Activated naive CD8-positive, alpha-beta T cell treated with anti-CD3 and anti-CD28 coated beads, Interleukin-2, amount 50 U/mL, for 24 hours (primary cell): ENCODE measurements at places on chromosomes 7 and 10.
A peak's percentile ranks its signal among the peaks of the same experiment; 100 is the strongest.

DNA sequence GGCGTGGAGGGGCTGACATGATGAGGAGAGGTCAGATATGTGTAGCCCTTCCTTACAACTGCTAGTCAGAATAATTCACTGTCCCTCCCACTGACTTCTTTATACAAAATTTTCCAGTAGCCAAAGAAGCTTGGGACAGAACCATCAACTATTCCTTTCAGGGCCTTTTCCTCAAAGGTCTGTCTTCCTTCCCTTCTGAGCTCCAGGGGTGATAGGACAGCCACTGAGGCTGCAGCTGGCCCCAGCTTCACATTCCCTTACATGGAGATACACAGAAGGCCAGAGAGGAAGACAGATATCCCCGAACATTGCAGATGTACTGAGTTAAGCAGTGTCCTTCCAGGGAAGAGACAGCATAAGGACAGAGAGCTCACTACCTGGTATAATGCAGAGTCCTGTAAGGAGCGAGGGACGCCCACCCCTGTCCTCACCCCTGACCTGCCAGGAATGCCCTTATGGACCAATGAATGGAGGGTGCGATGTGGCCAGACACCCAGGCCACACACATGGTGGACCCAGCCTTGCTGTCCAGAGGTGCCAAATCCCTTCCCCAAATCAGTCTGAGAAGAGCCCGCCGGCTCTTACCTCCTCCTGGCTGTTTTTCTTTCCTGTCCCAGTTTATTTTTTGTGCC, 754.7 kb downstream of the GRID1 start:
- no peak for DNase-seq

DNA sequence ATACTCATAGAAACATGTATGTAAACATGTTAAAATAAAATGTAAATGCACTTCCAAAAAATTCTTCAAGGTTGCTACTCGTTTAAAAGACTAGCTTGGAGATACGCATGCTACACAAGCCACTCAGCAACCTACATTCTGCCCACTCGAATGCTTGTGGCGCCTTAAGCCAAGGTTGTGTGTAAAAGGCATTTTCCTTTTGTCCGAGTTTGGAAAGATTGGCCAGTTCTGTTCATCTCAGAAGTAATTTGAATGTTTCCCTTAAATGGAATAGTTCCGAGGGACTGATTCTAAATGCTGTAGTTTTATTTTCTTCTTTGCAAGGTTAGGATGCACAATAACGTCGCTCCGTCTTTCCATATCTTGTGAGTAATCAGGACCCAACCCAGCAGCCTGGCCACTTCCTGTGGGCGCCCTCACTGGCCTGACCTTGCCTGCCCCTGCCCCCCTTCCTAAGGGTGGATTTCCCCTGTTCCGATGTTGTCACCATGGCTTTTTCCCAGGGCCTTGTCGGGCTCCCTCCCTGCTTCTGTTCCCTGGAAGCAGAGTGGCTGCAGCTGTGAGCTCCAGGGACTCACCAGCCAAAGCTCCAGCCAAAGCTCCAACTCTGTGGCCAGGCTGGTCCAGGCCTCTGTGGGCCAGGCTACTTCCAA, 70.6 kb downstream of the PTPRE start:
- peak; percentile 23 for DNase-seq

GRCh38 chr10:46006219-46006618, 24.2 kb downstream of the NCOA4 start:
- DNase-seq: no peak

DNA sequence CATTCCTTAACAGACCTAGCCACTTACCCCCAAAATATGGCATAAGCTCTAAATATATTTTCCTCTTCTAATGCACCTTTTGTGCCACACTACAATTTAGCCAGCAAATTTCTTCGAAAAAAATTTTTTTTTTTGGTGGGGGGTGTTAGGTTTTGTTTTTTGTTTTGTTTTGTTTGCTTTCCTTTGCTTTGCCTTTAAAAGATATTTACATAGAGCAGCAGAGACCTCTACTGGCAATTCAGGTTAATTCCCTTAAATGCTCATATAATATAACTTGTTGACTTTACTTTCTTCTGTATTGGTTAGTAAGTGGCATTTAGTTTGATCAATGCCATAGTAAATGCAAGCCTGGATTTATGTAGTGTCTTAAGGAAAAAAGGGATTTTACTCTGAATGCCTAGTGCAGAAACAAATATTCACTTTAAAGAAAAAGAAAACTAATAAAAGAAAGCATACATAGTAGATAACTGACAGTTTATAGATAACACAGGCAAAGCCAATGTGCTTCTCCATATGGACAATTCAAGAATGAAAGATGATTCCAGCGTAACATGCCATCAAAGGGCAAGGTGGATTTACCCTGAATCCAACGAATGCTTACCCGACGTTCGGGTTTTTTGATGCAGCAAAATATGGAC, 1250.6 kb downstream of the GATA3 start:
- DNase-seq: no peak

DNA sequence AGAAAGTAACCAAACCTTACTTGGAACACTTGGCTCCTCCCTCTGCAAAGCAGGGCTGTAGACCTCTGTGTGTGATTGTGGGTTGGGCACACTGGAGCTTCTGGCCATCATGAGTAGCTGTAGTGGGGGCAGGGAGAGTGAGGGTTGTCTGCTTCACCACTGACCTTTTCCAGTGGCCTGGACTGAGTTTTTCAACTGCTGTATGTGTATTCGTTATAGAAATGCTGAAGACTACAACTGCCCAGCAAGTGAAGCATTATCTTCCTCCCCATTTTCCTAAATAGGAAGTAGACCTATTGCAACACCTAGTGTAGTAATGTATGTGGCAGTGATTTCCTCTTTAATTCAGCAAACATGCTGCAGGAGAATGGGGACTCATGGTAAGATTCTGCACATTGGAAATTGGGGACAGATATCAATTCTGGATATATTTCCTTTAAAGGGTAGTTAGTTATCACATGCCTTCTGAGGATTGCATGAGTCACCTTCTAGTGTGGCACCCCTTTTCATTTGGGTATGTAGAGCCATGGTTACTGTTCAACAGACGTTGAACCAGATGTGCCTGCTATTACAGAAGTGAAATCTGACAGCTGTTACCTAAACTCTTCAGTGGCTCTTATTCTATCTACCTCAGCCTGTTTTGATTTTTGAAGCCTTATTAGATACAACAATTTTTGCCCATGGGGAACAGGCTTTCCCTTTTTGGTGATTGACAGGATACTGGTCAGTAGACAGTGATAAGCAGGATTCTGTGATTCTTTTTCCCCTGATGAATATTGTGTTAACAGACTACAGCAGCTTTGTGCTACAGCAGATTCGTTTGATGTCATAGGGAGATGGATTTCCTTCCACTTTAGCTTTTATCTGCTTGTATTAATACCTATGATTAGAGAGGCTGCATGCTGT, 130.9 kb downstream of the SND1 start:
- DNase-seq: no peak
